ENCODE measurements at places on chromosomes 4 and X.

GRCh38 chr4:149997881-149998421, 80.3 kb upstream of the DCLK2 start:
- no peak for DNase-seq

DNA sequence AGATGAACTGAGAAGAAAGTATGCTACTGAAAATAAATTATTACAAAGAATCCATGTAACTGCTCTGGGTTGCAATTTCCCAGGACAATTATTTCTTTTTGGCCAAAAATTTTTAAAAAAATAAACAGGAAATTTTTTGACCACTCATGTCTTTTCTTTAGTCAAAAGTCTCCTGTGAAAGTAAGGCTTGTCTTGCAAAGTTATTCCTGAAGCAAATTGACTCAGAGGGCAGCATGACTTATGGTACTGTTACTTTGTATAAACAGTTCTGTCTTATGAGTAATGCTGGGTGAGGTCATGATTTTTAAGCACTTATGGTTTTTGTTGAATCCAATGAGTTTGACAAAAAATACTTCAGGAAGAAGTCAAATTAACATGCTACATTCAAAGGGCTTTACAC, 292.8 kb upstream of the ARSJ start:
- no peak for DNase-seq

DNA sequence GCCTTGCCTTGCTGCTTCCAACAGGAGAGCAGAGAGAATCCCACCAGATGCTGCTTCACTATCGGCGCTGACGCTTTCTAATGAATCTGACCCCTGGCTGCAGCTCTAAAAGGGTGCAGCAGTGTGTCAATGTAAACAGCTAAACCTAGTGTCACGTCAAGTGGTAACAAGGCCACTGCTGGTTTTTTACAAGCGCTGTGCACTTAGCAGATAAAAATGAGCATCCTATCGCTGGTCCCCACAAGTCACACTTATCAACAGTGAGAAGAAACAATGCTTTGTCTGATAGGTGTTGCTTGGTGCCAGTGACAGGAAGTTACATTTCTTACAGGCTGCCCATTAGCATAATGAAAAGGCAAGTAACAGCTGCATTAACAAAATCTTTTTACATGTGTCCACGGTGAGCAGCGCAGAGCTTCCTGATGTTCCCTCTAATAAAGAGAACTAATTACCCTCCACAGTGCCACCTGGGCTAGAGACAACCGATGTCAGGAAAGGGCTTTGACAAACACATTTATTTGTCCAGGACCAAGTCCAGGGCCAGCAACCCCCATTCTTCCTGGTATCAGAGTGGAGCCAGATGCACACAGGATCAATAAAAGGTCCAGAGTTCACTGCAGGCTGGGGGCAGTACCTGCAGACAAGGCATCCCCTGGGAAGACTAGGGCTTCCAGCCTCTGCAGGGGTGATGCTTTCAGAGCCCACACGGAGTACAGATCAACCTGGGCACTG, 176.0 kb downstream of the MGST2 start:
- no peak for DNase-seq

DNA sequence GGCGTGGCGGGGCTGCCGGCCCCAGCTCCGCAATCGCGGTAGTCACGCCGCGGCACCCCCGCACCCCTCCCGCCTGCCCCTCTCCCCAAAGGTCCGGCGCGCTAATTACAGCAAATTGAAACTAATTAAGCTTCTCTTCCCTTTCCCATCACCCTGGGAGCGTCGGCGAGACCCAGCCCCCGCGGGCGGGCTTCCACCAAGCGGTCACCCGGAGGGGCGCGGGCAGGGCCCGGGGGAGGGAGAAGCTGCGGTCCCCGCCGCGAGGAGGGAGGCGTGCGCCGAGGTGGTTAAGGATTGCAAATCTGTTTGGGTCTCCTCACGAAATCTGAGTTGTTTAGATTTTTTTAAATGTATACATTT, 13.1 kb downstream of the ARX start:
- no peak for DNase-seq

GRCh38 chr4:19472666-19473065, 779.0 kb upstream of the SLIT2 start:
- DNase-seq, result no peak

GRCh38 chr4:47577779-47578553, 92.9 kb downstream of the ATP10D start:
- DNase-seq, result no peak

DNA sequence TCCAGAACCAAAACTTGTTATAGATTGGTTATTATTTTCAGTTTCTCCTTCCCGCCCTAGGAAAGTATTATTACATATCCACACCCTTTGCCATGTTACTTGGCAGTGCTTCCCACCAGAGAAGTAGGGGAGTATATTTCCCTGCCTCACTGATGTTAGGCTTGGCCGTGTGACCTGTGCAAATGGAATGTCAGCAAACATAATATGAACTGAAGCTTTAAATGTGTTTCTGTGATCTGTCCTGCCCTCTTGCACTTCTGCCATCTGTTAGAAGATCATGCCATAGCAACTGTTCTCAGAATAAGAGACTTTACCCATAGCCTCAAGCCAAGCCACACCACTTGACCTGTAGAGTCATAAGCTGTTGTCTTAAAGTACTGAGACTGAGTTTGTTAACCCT, 36.7 kb upstream of the NEUROG2 start:
- no peak for DNase-seq

DNA sequence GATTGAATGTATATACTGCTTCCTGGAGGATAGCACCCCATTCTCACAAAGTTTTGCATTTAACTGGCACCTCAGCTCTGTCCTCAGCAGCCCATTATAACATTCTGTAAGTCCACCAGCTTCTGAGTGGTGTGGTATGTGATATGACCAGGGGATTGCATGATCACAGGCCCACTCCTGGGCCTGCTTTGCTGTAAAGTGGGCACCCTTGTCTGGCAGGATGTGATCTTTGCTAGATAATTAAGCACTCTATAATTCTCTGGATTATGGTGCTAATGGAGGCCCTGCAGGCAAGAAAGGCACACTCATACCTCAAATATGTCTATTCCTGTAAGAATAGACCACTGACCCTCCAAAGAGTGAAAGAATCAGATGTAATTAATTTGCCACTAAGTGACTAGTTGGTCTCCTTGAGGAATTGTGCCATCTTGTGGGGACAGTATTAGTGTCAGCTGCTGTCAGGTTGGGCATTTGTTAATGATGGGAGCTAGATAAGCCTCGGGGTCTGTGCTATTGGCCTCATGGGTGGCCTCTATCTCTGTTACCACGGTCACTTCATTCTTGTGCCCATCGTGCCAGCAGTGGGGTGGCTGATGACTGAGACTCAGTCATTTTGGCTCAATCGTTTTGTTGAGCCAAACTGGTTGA, 2.2 kb upstream of the CFI start:
- no peak for DNase-seq

DNA sequence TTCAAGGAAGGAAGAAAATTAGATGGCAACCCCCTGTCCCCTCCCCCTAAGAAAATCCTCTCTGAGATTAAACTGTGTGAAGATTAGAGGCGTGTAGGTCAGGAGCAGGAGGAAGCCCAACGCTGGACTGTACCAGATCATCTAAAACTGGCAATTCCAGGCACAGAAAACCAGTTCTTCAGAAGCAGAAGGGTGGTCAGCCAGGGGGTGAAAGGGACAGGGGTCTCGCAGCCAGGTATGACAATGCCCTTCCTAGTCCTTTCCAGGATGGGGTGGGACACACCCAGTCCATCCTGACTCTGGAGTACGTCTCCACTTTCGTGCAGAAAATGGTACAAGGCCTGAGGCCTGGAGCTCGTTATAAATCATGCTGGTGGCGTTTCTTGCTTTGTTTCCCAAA, 3.3 kb upstream of the RHOH start:
- no peak for DNase-seq

DNA sequence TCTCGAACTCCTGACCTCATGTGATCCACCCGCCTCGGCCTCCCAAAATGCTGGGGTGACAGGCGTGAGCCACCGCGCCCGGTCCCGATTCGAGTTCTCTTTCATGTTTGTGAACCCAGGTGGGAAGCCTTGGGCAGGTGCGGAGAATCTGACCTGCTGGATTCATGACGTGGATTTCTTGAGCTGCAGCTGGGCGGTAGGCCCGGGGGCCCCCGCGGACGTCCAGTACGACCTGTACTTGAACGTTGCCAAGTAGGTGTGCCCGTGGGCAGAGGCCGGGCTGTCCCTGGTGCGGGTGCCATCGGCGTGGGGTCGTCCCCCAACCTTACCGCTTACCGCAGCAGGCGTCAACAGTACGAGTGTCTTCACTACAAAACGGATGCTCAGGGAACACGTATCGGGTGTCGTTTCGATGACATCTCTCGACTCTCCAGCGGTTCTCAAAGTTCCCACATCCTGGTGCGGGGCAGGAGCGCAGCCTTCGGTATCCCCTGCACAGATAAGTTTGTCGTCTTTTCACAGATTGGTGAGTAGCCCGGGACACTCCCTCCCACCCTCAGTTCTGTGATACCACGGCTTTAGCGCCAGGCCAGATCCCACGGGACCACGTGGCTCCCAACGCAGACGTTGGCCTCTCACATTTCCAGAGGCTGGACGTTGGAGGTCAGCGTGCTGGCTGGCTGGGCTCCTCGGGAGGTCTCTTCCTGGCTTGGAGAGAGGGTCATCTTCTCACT, 15.6 kb downstream of the IL3RA start:
- no peak for DNase-seq

DNA sequence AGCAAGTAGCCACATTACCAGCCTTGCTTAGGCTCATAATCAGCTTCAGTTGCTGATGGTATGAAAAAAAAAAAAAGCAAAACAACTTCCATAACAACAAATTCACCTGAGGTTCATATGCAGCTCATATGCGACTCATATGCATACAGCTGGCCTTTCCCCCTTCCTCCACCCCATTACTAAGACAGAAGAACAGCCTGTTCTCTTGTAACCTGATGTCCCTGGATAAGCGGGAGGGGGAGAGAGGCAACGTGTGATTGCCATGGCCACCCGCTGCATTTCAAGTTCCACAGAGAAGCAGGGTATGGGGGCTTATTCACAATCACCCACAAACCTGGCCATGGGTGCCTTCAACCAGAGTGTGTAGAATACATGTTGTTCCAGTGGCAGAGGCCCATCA, 95.1 kb upstream of the DGKK start:
- no peak for DNase-seq

DNA sequence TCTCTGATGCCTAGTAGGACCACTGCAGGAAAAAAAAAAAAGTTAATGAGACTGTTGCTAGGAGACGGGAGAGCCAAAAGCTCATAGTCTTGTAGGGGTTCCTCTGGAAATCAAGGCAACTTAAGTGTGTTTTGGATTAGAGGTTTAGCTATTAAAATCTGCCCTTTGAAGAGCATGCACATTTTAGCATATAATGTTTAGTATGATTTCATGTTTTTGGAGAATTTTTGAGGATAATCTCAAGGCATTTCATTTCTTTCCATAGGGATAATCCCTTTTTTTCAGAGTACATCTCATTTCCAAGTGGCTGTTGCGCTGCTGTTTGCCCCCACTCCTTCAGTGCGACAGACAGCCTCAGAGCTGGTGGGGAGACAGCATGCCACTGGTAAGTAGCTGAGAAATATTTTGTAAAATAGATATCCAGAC, at the start of gene LINC00632:
LINC00632 (plus strand) TSS at position 339 of the 426 bp plus-strand sequence.
- DNase-seq, result no peak

GRCh38 chrX:54492340-54492739, 3.7 kb downstream of the FGD1 start:
- no peak for DNase-seq

DNA sequence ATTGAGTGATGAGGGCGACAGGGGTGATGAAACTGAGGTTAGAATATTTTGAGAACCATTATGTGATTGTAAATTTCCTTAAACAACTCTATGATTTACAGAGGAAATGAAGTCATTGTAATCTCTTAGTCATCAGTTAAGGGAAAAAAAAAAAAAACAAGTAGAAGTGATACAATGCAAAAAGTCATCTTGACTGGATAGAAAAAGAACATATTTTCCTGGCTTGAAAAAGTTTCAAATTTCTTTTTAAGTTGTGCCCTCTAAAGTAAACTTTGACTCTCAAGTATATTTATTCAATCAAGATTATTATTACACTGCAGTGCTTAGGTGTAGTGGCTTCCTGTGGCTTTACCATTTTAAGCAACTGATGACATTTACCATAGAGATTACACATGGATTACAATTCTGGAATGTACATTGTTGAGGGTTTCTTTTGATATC, 40.6 kb downstream of the GABRB1 start:
- DNase-seq, result no peak

DNA sequence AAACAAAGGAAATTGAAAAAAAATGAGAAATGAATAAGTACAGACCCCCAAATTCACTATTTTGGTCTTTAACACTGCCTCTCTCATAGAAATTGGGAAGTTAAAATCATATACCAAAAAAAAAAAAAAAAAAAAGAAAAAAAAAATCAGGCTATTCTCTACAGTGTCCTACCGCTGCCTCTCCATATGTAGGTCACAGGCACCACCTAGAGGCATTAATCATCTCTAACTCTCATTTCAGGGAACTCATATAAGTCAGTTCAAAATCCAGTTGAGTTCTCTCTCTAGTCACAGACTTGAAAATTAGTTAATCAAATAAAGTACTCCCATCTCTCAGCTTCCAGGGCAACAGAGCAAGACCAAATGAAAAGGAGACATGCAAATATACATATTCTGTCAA, 47.9 kb downstream of the COX18 start:
- DNase-seq, result no peak

GRCh38 chrX:129957241-129958082, 25.0 kb upstream of the BCORL1 start:
- DNase-seq, result peak; percentile 2

DNA sequence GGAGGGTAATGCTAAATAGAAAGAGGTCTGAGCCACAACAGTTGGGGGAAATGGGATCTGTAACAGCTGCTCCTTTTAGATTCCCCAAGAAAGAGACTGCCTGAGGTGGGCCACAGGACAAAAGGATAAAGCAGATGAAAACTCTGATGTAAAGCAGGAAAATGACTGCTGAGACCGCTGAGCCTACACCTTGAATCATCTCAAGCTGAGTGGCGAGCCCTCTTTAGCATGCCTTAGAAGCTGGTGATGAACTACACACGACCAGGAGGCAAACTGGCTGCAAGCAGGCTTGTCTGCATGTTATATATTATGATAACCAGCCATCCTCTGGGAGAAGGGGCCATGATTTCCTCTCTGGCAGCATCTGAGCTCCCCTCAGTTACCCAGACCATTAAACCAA, 88.4 kb downstream of the TTC29 start:
- no peak for DNase-seq

DNA sequence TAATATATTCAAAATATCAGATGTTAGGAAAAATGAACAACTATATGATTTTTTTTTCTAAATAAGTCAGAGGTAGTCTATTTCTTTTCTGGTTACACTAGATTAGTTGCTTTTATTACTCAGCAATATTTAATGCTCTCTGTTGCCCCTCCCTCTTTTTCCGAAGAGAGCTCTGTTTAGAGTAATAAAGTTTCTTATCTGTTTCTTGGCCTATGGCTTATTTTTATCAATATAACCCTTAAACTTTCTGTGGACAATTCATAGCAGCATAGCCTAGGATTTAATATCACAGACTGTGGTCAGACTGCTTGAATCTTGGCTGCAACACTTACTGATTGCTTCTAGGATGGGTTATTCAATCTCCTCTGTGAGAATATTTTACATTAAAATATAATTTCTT, 2315.4 kb upstream of the AGA start:
- DNase-seq, result no peak
